ENCODE measurements at places on chromosomes 2 and 18.

GRCh38 chr18:46423226-46423805, 233.7 kb downstream of the LOXHD1 start:
- DNase-seq: no peak
- no peaks in the 10 kb centered on the region for H3K36me3 ChIP-seq
- H3K4me1 ChIP-seq: no peaks in the 10 kb centered on the region
- H3K27me3 ChIP-seq: no peaks in the 10 kb centered on the region

DNA sequence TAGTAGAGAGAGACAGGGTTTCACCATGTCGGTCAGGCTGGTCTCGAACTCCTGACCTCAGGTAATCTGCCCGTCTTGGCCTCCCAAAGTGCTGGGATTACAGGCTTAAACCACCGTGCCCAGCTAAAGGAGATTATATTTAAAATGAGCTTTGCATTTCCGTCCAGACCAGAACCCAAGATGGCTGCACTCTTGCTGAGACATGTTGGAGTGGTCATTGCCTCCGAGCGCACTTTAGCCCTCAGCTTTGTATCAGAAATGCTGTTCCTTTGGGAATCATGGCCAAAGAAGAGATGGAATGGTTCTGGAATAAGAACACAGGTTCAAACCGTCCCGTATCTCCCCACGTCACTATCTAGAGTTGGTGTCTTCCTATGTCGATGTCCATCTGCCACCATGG, 3.4 kb downstream of the UBXN2A start:
- H3K27ac ChIP-seq: no peak overlapping the region
- no peak for DNase-seq
- H3K36me3 ChIP-seq: no peaks in the 10 kb centered on the region
- peaks cover 6% of the 10 kb centered on the region for H3K4me1 ChIP-seq
- H3K4me3 ChIP-seq: no peak overlapping the region

- no peak overlapping the region for H3K4me3 ChIP-seq
- no peaks in the 10 kb centered on the region for H3K36me3 ChIP-seq
- DNase-seq: no peak
- no peaks in the 10 kb centered on the region for H3K4me1 ChIP-seq
Observed at GRCh38 chr18:55897091-55897689, 309.2 kb upstream of the TCF4 start.

- peaks cover 22% of the 10 kb centered on the region for H3K4me1 ChIP-seq
- no peak overlapping the region for H3K4me3 ChIP-seq
- no peak for DNase-seq
- H3K27me3 ChIP-seq: no peaks in the 10 kb centered on the region
- no peak overlapping the region for H3K27ac ChIP-seq
Observed at GRCh38 chr2:218223046-218223445, 6.1 kb downstream of the ARPC2 start.

GRCh38 chr2:207123335-207123744, 42.4 kb downstream of the KLF7 start:
- DNase-seq: no peak
- no peaks in the 10 kb centered on the region for H3K36me3 ChIP-seq
- no peaks in the 10 kb centered on the region for H3K4me1 ChIP-seq
- no peak overlapping the region for H3K27ac ChIP-seq
- H3K4me3 ChIP-seq: no peak overlapping the region

DNA sequence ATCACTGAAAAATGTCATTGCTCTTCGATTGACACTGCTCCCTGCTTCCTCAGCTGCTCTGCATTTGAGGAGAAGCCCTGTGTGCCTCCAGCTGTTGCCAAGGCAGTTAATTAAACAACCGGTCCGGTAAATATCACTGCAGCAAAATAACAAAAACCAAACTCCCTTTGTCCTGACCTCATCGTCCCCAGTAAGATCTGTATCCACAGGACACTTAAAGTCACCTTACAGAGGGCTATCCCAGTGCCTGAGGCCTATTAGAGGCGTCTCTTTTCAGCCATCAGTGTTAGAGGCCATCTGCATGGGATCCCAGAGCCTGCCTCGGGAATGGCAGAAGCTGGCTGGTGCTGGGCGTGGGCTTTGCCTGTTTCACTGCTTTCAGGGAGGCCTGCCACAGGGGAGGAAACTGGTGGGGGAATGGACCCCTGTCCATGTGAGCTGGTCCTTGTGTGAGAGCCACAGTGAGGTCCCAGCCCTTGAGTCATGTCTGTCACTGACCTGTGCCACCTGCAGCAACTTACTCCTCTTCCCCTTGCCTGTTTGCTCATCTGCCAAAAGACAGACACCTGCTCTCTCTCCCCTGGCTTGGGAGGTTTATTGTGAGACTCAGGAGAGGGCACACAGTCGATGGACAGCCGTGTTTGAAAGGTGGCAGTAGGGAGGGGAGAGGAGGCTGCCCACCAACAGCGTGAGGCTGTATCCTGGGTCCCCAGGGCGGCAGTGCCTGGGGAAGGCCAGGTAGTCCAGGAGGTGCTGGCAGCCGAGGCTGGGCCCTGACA, 117.7 kb upstream of the MCFD2 start:
- no peak overlapping the region for H3K4me3 ChIP-seq
- no peak for DNase-seq
- peak overlapping the region; percentile 51 for H3K27ac ChIP-seq
- no peaks in the 10 kb centered on the region for H3K36me3 ChIP-seq

GRCh38 chr2:191351921-191352320, 106.7 kb downstream of the MYO1B start:
- no peak overlapping the region for H3K4me3 ChIP-seq
- H3K27ac ChIP-seq: no peak overlapping the region
- H3K4me1 ChIP-seq: no peaks in the 10 kb centered on the region
- H3K27me3 ChIP-seq: no peaks in the 10 kb centered on the region
- no peak for DNase-seq

DNA sequence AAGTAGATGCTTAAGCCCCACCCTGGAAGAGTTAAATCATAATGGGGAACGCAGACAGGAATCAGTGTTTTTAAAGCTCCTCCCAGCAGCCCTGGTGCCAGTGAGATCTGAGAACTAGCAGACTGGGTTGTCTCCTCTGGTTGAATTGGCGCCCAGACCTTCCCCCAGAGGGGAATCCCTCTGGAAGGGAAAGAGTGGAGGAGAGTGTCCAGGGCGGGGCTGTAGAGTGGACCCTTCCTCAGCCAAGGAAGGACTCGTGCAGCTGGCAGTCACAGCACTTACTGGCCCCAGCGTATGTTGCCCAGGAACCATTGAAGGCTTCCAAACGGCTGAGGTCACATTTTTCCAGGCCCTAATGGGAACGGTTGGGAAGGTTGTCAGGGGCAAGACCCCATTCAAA, 62.5 kb downstream of the TGOLN2 start:
- no peak overlapping the region for H3K4me3 ChIP-seq
- no peaks in the 10 kb centered on the region for H3K36me3 ChIP-seq
- H3K4me1 ChIP-seq: peaks cover 7% of the 10 kb centered on the region
- H3K27ac ChIP-seq: no peak overlapping the region
- H3K27me3 ChIP-seq: no peaks in the 10 kb centered on the region

- H3K4me3 ChIP-seq: no peak overlapping the region
- H3K36me3 ChIP-seq: no peaks in the 10 kb centered on the region
- no peak overlapping the region for H3K27ac ChIP-seq
- H3K4me1 ChIP-seq: no peaks in the 10 kb centered on the region
Observed at GRCh38 chr18:46516555-46516954, 140.5 kb downstream of the LOXHD1 start.

DNA sequence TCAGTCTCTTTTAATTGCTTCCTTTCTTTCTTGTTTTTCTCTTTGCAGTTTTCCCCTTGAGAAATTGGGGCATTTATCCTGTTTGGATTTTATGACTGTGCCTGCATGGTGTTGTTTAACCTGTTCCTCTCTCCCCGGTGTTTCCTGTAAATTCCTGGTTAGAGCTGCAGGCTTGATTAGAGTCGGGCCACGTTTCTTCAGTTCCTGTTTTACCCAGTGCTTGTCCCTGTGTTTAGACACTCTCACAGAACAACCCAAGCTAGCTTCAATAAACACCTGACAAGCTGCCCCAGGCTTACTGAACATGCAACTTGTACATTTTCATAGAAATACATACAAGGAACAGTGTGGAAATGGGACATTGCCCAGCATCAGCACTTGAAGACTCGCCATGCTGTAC, 53.9 kb downstream of the NGEF start:
- H3K36me3 ChIP-seq: no peaks in the 10 kb centered on the region
- no peak overlapping the region for H3K27ac ChIP-seq

- no peak overlapping the region for H3K4me3 ChIP-seq
- H3K27ac ChIP-seq: no peak overlapping the region
- no peaks in the 10 kb centered on the region for H3K27me3 ChIP-seq
- peak; percentile 13 for DNase-seq
- H3K36me3 ChIP-seq: no peaks in the 10 kb centered on the region
- H3K4me1 ChIP-seq: no peaks in the 10 kb centered on the region
Observed at GRCh38 chr2:239457586-239458445, 57.0 kb upstream of the HDAC4 start.

- H3K27ac ChIP-seq: no peak overlapping the region
- H3K36me3 ChIP-seq: no peaks in the 10 kb centered on the region
- H3K4me1 ChIP-seq: no peaks in the 10 kb centered on the region
Observed at GRCh38 chr2:17813742-17814473, 2.4 kb upstream of the MSGN1 start.

- H3K36me3 ChIP-seq: no peaks in the 10 kb centered on the region
- no peak for DNase-seq
- H3K27ac ChIP-seq: no peak overlapping the region
- no peaks in the 10 kb centered on the region for H3K4me1 ChIP-seq
- no peak overlapping the region for H3K4me3 ChIP-seq
Observed at GRCh38 chr18:43160509-43160908, 45.0 kb upstream of the RIT2 start.

Measured in colonic mucosa (tissue), 4 donors.